ENCODE measurements at places on chromosomes 2 and 18.

GRCh38 chr2:216108310-216108966 is 710 bp upstream of the XRCC5 start:
- no peak for DNase-seq

DNA sequence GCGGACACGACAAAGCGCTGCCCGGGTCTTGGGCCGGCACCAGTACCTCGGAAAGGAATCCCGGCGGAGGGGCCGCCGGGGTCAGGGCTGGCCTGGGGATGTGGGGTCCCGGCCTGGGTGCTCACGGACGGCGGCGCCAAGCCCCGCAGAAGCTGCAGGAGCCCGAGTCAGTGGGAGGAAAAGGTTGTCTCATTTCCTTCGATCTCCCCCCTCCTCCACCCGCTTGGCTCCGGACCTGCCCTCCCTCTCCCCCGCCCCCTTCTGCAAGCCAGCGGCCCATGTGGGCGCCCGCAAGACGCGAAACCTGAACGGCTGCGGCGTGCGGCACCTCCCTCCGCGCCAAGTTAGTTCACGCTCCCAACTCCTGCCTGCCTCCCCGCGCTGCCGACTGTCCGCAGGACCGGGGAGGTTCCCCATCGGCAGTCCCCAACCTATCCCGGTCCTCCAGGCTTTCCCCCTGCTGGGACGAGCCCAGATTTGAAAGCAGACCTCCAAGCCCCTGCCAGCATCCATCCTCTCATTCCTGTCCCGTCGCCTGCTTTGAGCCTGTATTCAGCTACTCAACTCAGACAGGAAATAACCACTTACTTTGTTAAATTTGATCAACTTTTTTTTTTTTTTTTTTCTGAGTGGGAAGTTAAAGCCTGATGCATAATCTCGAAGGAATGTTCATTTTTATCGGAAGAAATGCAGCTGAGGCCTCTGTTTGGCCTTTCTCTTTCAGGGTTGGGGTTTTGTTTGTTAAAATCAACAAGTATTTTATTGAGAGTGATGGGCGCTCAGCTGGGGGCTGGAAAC is at the start of gene EVA1A:
Gene EVA1A (minus strand): TSS at position 172 of the 798 bp plus-strand sequence. CDS start 42,799 bp downstream, outside the sequence.
- DNase-seq, result no peak

GRCh38 chr18:1779587-1779986 is 791.7 kb downstream of the METTL4 start:
- DNase-seq, result no peak

DNA sequence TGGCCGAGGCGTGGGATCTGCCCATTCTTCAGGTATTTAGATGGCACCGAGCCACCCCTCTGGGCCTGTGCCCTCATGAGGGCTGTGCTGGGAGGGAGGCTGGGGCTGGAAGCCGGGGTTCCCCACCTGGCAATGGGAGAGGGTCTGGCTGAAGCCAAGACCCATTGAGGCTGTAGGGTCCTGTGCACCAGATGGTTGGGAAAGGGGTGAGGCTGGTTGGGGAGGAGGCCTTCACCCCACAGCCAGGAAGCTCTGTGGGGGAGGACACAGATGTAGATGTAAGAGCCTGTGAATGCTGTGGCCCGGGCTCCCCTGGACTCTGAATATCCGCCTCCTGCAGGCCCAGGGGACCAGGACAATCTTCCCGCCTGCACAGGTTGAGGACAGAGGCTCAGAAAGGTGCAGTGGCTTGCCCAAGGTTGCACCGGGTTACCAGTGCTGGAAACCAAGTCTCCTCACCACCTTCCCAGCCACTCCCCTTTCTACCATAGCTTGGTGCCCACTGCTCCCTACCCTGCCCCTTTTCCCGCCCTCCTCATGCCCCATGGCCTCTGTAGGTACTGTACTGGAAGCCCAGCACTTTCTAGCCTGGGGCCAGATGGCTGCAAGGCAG is 49.7 kb downstream of the PDCL3 start:
- no peak for DNase-seq

GRCh38 chr2:152879275-152879674 is 160.9 kb downstream of the ARL6IP6 start:
- no peak for DNase-seq

DNA sequence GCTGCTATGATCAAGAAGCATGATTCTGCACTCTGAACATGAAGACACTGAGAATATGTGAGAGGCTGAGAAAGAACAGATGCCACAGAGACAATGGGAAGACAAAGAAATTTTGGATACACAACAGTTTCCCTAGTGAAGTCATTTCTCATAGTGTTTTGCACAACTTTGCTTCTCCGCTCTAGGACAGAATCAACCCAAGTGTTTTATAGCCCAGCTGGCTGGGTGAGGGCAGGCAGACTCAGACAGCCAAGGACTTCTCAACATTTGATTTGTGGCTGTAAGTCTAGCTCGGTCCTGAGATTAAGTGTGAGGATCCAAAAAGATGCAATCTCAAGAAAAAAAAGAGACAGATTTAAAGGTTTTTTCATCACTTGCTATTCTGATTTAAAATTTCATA is 536.5 kb upstream of the CRIM1 start:
- DNase-seq, result no peak

DNA sequence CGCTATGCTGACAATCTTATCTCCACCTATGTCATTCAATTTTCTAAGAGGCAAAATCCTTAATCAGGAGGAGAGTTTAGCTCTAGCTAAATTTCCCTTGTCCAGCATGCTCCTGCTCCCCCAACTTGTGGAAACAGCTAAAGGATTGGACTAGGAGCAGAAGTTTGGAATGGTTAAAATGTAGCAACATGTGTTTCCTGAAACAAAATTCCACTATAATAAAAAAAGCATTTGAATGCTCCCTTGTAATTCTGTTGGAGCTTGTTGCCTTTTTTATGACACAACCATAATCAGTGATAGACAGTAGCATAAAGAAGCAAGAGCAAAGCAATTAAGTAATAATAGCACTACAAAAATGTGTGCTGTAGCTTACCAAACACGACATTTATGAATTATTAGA is 6.9 kb downstream of the ACTR3 start:
- no peak for DNase-seq
